BE2C (cell line): ENCODE measurements at places on chromosomes 3 and 15.

DNA sequence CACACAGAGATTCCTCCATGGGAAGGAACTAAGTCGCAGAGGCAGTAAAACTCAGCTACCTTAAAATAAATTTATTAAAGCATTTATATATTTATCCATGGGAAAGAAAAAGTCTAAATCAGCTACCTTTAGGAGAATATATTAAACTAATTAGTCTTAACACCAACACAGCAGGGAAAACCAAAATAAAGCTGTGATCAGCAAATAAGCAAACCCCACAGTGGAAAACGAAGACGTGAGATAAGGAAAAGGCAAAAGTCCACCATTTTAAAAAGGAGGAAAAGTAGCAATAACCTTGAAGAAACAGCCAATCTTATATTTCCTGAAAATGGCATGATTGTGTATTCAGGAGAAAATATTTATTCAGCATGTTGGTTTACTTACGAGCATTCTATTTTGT, 473.0 kb upstream of the ROBO2 start:
- no peak for DNase-seq

DNA sequence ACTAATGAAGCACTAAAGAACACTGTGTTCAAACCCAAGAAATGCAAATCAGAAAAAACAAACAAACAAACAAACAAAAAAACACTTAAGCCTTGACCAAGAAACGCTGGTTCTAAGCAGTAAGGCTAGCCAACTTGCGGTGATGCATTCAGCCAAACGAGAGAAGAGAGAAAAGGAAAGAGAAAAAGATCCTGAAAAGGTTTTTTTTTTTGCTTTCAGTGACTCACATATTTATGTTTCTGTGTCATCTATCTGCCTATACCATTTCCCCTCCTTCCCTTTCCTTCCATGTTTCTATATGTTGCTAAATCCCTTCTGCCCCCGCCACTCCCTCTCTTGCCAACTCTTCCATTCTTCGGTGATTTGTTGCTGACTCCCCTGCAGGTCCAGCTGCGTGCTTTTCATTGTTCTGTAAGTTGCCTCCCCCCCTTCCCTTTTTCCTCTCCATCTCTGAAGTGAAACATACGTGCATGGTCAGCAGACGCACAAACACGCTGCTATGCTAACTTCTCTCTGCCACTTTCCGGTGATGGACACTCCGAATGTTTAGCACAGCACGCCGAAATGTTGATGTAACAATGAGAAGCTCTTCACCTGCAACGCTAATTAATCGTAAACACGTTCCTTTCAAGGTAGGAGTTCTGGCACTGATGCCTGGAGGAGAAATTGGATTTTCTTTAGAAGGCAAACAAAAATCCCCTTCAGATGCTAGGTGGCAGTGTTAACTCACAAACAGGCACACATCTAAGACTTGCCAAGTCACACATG, 154.4 kb downstream of the TUSC7 start:
- peak; percentile 11 for DNase-seq

DNA sequence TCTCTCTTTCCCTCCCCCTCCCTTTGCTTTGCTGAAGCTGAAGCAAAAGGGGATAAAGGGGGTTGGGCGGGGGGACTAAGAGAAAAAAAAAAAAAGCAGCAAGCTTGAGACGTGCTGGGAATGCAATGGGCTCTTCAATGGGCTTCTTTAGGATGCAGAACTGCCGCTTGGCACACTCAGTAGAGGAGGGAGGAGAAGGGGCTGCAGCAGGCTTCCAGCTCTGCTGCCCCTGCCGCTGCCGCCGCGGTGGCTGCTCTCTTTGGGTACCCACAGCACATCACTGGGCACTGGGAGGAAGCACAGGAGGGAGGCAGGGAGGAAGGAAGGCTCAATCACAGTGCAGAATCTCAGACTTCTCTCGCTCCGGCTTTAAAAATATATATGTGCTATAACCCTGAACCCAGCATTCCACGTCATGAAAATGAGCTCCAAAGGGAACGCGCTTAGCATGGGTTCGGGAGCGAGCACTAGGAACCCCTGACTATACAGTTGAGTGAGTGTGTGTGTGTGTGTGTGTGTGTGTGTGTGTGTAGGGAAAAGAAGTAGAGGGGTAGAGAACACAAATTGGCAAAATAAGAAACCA, 3.5 kb downstream of the SLITRK3 start:
- DNase-seq = no peak

DNA sequence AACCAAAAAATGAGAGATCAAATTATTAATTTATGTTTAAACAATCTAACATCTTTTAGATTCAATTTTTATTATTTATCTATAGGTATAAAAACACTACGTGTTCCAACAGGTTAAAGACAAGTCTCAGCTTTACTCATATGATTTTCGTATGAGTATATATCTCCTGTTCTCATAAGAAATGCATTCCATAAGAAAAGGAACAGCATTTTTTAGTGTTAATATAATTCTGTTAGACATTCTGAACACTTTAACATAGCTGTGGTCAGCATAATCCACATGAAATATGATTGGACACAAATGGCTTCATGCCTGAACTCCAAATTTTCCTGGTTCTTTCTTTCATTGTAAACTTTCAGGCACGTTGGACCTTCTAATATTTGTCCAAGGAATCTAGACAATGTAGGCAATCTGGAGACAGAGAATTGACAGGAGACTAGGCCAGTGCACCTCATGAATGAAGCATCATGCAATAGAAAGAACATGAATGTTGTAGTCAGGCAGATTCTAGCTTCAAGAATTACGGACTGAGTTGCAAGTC, 1122.0 kb upstream of the ALCAM start:
- no peak for DNase-seq

DNA sequence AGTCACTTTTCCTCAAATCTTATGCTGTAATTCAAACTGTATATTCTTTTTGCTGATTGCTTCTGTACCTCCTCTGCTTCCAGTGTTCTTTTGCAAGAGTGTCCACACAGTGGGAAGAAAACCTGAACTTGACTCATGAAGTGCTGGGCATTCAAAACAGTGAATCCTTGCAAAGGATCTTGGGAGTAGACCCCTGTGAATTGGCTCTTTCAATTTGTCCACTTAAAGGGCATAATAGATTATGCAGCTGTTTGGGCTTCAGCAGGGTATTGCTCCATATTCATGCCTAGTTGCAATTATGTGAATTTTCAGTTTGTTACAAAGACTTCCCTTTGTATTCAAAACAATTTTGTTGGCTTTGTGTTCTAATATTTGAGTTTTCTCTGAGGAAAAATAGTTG, 11.4 kb downstream of the ZFAND6 start:
- no peak for DNase-seq

DNA sequence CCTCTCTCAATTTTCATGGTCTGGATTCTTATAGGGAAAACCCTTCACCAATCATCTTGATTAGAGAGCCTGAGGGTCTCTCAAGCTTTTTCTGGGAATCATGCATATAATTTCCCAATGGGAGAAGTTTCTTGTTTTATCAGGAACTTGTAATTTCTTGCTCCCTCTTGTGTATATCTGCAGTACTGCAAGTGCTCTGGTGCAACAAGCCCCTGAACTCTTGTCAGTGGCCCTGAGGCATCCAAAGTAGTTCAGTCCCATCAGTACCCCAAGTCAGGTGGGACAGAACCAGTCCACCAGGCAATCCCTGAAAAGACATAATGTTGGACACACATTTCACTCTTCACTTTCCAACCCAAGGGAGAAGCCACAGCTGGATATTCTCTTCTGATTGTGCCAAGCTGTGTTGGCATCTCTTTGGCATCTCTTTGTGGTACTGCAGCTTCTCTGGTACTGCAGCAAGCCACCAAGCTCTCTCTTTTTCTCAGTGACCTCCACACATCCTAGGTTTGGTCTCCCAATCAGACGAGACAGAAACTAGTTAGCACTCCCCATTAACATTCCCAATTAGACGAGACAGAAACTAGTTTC, 214.5 kb downstream of the ZIC4 start:
- peak; percentile 39 for DNase-seq

- no peak for DNase-seq
These were observed 17.1 kb downstream of the ZBED2 start for GRCh38 chr3:111577798-111578685.

DNA sequence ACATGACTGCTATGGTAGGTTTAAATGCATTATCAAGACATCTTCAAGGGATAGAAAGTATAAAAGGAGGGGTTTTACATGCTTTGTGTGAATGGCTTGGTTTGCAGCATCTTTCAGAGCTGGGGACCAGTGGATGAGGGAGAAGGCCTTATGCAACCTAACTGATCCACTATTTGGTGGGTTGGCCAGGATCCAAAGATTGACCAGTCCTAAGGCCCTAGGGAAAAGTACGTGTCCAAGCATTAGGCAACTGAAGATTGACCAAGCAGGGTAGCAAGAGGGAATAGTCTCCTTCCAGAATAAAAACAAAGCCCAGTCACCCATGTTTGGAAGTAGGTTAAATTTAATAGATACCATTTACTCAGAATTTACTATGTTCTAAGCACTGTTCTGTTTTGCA, 509.3 kb downstream of the EPHB1 start:
- DNase-seq = no peak

GRCh38 chr3:52144796-52145735, 9.2 kb downstream of the POC1A start:
- DNase-seq = no peak

GRCh38 chr3:31634476-31634875, 101.8 kb downstream of the STT3B start:
- no peak for DNase-seq

- DNase-seq = no peak
These were observed 348.6 kb downstream of the ZBBX start for GRCh38 chr3:167031364-167032049.

DNA sequence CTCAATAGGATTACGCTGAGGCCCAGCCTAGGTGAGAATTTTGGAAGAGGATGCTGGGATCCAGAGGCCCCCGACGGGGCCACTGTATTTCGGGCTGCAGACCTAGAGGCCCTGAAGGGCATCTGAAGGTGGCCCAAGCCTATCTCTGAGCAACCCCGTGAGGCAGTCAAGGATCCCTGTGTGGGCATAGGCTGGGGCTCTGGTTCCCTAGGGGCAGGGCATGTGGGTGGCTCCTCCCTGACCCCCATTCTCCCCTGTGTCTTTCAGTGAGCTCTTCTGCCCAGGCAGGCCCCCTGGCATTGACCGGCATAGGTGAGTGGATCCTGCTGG, 216.0 kb downstream of the SNRPN start:
- DNase-seq = no peak

DNA sequence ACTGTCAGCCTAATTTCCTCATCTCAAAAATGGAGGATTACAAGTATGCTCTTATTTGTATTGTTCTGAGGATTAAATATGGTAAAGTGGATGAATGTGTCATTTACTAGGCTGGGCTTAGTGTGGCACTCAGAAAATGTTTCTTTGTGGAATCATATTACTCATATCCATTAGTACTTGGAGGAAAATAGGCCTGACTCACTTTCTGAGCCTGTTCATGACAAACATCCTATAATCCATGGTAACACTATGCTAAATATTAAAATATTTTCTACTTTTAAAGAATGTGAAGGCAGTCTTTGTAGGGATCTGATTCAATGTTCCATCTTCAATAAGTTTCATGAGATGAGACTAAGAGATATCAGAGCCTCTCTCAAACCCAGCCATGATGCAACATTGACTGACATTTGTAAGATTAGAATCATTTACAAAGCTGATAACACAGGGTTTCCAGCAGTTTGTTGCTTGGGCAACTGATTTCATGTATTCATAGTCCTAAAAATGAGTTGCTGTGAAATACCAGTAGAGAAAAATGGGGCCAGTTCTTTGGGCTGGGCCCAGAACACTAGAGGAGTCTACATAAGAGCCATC, 1048.5 kb downstream of the NTRK3 start:
- DNase-seq = no peak

- no peak for DNase-seq
These were observed 89.0 kb downstream of the RPL22L1 start for GRCh38 chr3:170780955-170781354.

- no peak for DNase-seq
These were observed 281.3 kb upstream of the LMCD1 start for GRCh38 chr3:8220291-8220690.

DNA sequence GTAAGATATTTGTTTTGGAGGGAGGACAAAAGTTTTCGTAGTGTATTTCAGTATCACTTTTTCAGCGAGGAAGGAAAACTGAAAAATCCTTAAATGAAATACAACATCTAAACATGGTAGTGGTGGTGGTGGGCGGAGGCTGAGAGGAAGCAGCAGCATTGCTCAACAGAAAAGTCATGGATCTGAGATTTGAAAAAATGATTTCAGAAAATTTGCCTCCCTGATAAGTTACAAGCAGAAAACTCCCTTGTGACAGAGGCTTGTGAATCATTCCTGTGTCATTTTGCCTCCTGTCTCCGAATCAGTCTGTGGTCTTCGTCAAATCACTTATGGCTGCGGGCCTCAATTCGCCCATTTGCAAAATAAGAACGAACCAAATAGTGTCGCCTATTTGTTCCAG, 965 bp upstream of the CRBN start:
- DNase-seq = no peak

GRCh38 chr15:31004220-31004733, 12.8 kb upstream of the MTMR10 start:
- DNase-seq = no peak

DNA sequence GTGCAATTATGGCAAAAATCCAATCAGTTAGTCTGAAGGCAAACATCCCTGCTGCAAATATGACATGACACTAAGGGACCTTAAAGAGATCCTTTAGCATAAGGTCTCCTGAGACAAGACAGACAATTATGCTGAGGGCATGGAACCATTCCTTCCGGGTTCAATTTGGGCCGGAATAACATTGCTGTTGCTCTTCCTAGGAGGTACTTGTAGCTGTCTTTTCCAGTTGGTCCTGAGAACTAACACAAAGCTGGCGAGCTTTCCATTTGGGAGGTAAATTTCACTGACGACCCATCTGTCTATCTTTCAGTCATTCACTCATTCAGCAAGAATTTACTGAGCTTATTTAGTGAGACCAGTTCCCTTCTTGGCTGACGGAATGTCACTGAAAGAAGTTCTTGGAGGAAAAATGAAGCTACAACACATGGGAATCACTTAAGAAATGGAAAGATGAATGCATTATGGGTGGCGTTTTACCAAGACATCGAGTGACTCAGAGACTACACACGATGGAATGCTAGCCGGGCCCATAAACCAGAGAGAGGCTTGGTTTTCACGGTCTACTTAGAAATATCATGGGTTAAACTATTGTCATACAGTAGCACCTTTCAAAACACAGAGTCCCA, 215.5 kb downstream of the PDZRN3 start:
- no peak for DNase-seq

- no peak for DNase-seq
These were observed 56.5 kb upstream of the NTRK3 start for GRCh38 chr15:88312941-88313579.

GRCh38 chr3:127710155-127710941, 37.6 kb downstream of the ABTB1 start:
- DNase-seq = no peak

GRCh38 chr15:98169551-98169950, 209.0 kb downstream of the ARRDC4 start:
- DNase-seq = no peak

GRCh38 chr3:184553385-184553784, 8.2 kb upstream of the EPHB3 start:
- no peak for DNase-seq
